CD4-positive, alpha-beta T cell (primary cell): ENCODE measurements at places on chromosomes 5 and 9. TPM values are rescaled to one million over a fixed set of nuclear protein-coding genes. Genes with fewer than 3 reads are reported as not detected.

The ARL14EPL gene
- total RNA-seq = not detected

The MCTP1 gene
- total RNA-seq = 2.1 TPM

The KIAA0825 gene
- 1.6 TPM for total RNA-seq

The SNAPC4 gene
- total RNA-seq = 8.0 TPM

The EQTN gene
- total RNA-seq = not detected

The FOXD4L4 gene
- not detected for total RNA-seq

The PPP3R2 gene
- total RNA-seq = not detected

The SVEP1 gene
- not detected for total RNA-seq

The PCDHA7 gene
- not detected for total RNA-seq

The CNTNAP3B gene
- not detected for total RNA-seq

The ZNF474 gene
- not detected for total RNA-seq

The RABL6 gene
- 48.5 TPM for total RNA-seq

The ENC1 gene
- total RNA-seq = 39.6 TPM

The C9orf50 gene
- total RNA-seq = not detected

The TMEM215 gene
- not detected for total RNA-seq

The ANXA2R gene
- 48.9 TPM for total RNA-seq

The DMRT2 gene
- total RNA-seq = not detected

The NAIP gene
- 7.3 TPM for total RNA-seq

The FCN2 gene
- total RNA-seq = not detected

The TRIM36 gene
- total RNA-seq = not detected

The PCDHGA7 gene
- not detected for total RNA-seq

The TRIP13 gene
- total RNA-seq = 0.47 TPM

The ABITRAM gene
- 10.4 TPM for total RNA-seq

The FAM221B gene
- not detected for total RNA-seq

The AK8 gene
- not detected for total RNA-seq

The TRAF2 gene
- total RNA-seq = 10.6 TPM

The PCDHB15 gene
- not detected for total RNA-seq

The WDR70 gene
- total RNA-seq = 24.5 TPM

The RNF183 gene
- not detected for total RNA-seq

The ZCCHC10 gene
- total RNA-seq = 20.1 TPM

The LCN15 gene
- not detected for total RNA-seq

The SWI5 gene
- 4.1 TPM for total RNA-seq

The PTGES gene
- total RNA-seq = 0.25 TPM

The RETREG1 gene
- 69.7 TPM for total RNA-seq

The FOXD4 gene
- 0.20 TPM for total RNA-seq
